ENCODE measurements at places on chromosomes 5 and 9. TPM values are rescaled to one million over a fixed set of nuclear protein-coding genes. Genes with fewer than 3 reads are reported as not detected.

The DENND1A gene
- 18.1 TPM for total RNA-seq

The PCDHA8 gene
- not detected for total RNA-seq

The TIMD4 gene
- not detected for total RNA-seq

The PDLIM4 gene
- 118 TPM for total RNA-seq

The SUSD1 gene
- 53.7 TPM for total RNA-seq

The PLPPR1 gene
- total RNA-seq: 1.1 TPM

The TAF7 gene
- total RNA-seq: 51.0 TPM

The SPOCK1 gene
- 24.4 TPM for total RNA-seq

The IDNK gene
- total RNA-seq: 4.6 TPM

The DBH gene
- total RNA-seq: not detected

The MORN5 gene
- total RNA-seq: not detected

The GHR gene
- 1.8 TPM for total RNA-seq

The FREM1 gene
- total RNA-seq: 0.06 TPM

The GLDC gene
- total RNA-seq: 1.7 TPM

The NMUR2 gene
- total RNA-seq: 0.87 TPM

The AKNA gene
- 31.4 TPM for total RNA-seq

The SUSD3 gene
- not detected for total RNA-seq

The QRFP gene
- total RNA-seq: not detected

The SPAG8 gene
- total RNA-seq: 0.53 TPM

The CCL21 gene
- 0.64 TPM for total RNA-seq

The FRMD3 gene
- 6.1 TPM for total RNA-seq

The HMCN2 gene
- total RNA-seq: not detected

The EXD3 gene
- total RNA-seq: 32.6 TPM
